NB4 (cell line): ENCODE measurements at places on chromosomes 6 and 20.

GRCh38 chr6:20658516-20658915 lies 124.3 kb downstream of the CDKAL1 start:
- no peak for DNase-seq

DNA sequence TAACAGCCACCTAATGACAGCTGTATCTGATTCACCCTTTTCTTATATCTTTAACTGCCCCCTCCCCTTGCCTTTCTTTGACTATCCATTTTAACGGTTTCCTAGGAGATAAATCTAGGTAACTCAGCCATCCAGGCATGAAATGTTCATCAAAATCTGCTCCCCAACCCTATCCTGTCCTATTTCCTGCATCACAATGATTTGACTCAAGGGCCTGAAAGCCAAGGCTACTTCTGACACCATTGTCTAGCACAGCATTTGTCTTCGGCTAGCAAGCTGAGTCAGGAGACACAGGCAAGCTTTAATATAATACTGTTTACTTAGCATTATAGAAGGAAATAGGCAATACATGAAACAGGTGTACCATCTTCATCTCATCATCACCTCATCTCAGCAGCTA lies 31.6 kb upstream of the MANEA start:
- no peak for DNase-seq

DNA sequence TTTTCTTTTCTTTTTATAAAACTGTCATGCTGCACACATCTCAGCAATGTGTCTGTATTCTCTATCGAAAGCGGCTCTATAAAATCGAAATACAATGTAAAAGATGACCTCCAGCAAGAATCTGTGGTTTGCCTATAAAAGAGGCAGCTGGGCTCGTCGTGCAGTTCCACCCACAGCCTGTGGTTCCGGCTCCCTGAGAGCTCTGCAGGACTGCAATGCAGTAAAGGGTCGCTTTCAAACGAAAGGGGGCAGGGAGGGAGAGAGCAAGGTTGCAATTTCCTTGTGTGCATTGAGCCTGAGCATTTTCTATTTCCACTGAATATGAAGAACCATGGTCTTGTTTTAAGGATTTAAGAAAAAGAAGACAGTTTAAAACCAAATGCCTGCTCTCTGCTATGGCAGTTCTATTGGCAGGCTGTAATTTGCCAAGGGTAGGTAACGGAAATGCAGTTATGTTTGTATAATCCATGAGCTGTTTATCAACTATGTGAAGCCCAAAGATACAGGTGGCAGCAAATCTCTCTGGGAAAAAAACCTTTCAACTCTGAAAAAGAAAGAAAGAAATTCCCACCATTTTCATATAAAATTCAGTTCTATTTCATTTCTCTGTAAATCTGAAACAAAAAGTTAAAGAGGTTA lies 236.5 kb downstream of the HACE1 start:
- DNase-seq, result peak; percentile 89

DNA sequence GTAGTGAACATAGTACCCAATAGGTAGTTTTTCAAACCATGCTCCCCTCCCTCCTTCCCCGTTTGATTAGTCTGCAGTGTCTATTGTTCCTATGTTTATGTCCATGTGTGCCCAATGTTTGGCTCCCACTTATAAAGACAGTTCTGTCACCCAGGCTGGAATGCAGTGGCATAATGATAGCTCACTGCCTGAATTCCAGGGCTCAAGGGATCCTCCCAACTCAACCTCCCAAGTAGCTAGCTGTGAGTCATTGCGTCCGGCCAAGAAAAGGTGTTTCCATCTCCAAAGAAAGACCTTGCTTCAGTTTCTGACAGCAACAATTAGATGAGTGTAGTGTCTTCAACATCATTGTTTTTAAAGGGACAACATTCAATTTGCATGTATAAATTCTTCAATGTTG lies 131.1 kb upstream of the CEP162 start:
- no peak for DNase-seq

DNA sequence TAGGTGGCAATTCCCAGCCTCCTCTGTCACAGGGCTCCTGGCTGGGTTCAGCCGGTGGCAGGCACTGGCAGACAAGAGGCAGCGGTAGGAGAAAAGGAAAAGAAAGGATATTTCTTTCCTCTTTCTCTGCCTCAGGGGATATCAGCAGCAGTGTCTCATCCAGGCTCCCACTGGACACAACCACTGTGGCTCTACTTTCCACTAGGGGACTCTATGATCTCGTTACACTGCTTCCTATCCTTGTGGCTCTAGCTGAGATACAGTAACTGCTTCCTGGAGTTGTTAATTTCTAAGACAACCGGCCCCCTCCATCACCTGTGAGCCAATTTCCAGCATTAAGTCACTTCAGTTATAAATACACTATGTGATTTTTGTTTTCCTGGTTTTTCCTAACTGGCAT lies 102.0 kb upstream of the LRFN2 start:
- DNase-seq, result no peak

DNA sequence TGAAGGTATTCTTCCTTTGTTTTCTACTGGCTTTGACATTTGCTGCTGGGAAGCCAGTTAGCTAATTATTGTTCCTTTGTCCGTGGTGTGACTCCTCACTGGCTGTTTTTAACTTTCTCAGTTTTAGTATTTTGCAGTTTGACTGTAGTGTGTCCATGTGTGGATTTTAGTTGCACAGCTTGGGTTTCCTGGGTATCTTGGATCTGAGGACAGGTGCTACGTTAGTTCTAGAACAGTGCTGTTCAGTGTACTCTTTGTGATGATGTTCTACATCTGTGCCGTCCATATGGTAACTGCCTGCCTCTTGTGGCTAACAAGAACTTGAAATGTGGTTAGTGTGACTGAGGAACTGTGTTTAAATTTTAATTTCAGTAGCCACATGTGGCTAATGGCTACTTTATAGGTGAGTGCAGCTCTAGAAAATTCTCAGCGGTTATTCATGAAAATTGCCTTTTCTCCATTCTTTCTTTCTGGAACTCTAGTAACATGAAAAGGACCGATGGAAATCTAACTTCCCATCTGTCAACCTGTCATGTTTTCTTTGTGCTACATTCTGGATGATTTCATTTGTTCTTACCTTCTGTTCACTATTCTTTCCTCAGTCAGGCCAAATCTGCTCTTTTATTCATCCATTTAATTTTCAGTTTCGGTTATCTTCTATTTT lies 7.4 kb downstream of the SNX9 start:
- no peak for DNase-seq

DNA sequence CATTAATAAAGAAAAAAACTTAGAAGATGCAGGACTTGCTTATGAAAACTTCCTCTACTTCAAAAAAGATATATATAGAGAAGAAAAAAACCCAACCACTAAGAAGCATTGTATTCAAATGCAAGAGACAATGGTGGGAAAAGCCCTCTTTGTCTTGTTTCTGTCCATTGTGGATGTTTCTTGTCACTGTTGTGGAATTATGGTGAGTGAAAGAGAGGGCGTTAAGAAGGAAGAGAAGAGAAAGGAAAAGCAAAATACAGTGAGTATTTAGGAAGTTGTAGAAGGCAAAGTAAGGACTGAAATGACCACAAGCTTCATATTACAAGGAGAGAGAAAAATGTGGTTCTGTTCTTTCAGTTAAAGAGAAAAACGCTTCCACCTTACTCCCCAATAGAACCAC lies 14.1 kb upstream of the THBD start:
- DNase-seq, result no peak

- DNase-seq, result no peak
Observed at GRCh38 chr6:150637266-150637665, 37.6 kb downstream of the PLEKHG1 start.

DNA sequence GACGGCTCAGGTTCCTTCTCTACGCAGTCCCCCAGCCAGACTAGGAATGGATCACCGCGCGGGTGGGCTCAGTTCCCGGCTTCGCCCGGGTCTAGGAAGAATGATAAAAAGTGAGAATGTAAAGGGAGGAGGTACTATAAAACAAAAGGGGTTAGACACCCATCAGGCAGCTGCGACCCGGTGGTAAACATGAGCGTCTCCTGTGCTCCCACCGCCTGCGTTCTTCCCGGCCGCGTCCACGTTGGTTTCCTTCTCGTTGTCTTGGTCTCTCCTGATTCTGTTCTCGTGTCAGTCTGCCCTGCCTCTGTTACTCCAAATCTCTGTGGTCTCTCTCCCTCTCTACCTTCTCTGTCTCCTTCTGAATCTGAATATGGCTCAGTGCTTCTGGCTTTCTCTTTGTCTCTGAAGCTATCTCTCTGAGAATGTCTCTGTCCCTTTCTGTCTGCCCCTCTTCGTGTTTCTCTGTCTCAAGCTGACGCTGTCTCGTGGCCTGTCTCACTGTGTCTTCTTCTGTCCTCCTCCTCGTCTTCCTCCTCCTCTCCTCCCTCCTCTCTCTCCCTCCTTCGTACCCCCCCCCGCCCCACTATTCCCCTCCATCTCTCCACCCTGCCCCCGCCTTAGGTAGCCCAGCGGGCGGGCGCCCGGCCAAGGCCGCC lies 41.6 kb upstream of the FOXP4 start:
- DNase-seq, result no peak

GRCh38 chr20:8616792-8617191 lies 452.1 kb upstream of the PLCB4 start:
- DNase-seq, result no peak

DNA sequence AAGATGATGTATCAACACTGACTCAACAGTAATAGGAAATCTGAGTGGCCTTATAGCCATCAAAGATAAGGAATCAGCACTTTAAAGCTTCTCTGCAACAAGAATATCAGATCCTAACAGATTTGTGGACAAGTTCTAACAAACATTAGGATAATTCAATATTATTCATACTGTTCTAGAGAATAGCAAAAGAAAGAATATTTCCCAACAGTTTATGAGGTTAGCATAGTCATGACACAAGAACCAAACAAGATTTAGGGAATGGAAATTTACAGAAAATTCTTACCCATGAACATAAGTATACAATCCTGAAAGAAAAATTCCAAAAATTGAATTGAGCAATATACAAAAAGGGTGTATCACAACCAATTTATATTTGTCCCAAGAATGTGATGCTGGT lies 64.3 kb upstream of the BTBD3 start:
- DNase-seq, result no peak

- DNase-seq, result peak; percentile 84
Observed at GRCh38 chr20:11716239-11716944, 201.3 kb upstream of the BTBD3 start.

- DNase-seq, result no peak
Observed at GRCh38 chr6:118589186-118589585, 41.1 kb downstream of the PLN start.

- no peak for DNase-seq
Observed at GRCh38 chr20:703426-703825, 27.8 kb upstream of the SCRT2 start.

DNA sequence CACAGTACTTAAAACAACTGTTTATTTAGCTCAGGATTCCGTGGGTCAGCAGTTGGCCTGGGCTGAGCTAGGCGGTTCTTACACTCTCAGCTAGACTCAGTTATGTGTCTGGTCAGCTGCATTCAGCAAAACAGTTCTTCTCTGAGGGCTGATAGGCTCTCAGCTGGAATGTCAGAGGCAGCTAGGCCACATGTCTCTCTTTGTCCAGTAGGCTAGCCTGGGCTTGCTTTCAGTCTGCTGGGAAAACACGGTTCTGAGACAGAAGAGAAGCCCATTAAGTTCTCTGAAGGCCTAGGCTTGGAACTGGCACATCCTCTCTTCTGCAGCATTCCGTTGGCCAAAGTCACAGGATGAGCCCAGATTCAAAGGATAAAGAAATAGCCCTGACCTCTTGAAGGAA lies 65.6 kb downstream of the TULP4 start:
- DNase-seq, result no peak
